ENCODE measurements at places on chromosomes 12 and 14.

GRCh38 chr12:56163533-56164344, 5.6 kb downstream of the MYL6 start:
- no peak for DNase-seq

DNA sequence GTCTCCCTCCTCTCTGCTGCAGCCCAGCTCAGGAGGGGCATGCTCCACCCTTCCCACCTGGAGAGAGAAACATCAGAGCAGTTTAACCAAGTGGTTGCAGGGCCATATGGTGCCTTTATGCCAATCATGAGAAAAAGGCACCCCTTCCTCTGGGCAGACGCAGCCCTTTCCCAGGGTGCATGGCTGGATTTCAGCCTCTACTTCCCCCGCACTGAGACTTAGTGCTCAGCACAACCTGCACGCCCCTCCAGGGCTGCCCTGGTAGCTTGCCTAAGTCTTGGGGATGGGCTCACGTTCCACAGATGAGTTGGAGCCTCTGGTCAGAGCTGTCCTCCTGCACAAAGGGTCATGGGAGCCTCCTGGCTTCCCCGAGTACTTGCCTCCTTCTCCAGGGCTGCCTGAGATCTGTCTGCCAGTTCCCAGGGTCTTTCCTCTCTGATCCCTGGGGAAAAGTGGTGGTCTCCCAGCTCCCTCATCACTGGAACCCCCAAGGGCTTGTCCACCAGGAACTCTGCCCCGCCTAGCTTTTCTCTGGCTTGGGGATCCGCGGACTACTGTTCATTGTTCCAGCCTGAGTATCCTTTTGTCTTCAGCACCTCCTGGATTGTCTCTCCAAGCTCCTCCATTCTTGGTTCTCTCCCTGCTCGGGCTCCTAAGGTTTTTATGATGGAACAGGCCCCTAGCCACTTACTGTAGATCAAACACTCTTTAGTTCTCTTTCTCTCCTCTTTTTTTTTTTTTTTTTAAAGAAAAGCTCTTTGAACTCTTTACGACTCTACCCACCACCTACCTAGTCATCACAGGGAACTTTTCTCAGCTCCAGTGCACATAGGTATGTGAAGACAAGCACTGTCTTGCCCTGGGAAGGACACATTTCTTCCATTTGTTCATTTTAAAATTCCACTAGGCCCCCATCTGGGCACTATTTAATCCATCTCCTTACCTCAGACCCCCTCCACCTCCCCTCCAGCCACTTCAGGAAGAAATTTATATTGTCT, 6.1 kb upstream of the KRT74 start:
- no peak for DNase-seq

GRCh38 chr14:77276295-77276935, 5.4 kb upstream of the NGB start:
- no peak for DNase-seq

- DNase-seq: no peak
Observed at GRCh38 chr12:111429828-111430432, 24.2 kb downstream of the SH2B3 start.

DNA sequence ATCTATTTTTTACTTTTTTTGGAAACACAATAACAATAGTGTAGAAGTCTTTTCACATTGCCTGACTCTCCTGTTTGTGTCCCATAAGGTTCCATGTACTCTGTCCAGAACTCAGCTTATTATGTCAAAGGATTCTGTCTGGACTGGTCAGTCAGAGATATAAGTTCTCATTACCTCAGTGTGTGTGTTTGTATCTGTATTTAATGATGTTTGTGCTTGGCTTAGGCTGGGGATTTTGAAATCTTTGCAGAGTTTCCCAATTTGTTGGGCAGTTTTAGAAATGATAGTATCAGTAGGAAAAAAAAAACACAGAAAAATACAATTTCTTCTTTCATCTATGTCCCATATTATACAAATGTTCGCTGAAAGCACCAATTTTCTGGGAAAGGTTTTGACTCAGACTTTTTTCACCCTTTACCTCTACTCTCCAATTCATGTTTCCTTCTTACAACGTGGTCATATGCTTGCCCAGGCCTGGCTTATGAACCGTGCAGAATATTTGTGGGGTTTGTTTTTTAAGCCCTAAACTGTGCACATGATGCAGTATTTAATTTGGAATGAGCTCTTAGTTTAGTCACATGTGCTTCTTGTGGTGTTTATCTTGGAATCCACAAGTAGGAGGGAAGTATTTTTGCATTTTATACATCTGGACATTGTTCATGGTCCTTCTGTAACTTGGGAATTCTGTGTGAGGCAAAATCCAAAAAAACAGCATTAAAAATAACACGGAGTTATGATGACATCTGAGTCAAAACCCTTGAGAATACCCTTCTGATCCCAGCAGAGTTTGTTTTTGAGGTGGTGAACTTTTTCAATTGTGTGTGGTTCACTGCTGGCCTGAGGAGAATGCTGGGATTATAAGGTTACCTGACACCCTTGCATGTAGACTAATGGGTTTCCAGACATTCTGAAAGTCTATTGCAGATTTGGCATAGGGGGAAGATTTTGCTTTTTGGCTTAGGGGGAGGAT, 121.2 kb downstream of the RAD51B start:
- DNase-seq: peak; percentile 44

DNA sequence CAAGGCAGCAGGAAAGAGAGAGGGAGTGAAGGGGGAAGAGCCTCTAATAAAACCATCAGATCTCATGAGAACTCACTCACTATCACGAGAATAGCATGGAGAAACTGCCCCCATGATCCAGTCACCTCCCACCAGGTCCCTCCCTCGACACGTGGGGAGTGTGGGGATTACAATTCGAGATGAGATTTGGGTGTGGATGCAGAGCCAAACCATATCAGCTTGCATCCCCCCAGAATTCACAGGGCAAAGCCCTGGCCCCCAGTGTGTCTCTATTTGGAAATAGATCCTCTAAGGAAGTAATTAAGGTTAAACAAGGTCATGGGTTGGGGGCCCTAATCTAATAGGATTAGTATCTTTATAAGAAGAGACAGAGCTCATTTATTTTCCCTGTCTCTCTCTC, 56.1 kb upstream of the TCL1A start:
- peak; percentile 30 for DNase-seq

GRCh38 chr12:18068355-18068754, 21.6 kb downstream of the RERGL start:
- no peak for DNase-seq

DNA sequence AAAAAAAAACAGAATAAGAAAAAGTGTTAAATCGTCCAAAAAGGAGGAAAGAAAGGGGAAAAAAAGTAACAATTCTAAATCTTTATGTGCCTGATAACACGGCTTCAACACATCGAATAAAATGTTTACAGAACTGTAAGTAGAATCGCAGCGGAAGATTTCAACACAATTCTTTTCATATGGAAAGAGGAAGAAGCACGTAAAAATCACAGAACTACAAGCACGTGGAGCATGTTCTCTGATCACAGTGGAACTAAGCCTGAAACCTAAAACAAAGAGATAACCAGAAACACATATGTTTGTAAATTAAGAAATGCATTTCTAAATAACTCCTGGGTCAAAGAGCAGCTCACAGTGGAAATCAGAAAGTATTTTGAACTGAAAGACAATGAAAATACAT, 8.7 kb downstream of the CLEC7A start:
- DNase-seq: no peak

DNA sequence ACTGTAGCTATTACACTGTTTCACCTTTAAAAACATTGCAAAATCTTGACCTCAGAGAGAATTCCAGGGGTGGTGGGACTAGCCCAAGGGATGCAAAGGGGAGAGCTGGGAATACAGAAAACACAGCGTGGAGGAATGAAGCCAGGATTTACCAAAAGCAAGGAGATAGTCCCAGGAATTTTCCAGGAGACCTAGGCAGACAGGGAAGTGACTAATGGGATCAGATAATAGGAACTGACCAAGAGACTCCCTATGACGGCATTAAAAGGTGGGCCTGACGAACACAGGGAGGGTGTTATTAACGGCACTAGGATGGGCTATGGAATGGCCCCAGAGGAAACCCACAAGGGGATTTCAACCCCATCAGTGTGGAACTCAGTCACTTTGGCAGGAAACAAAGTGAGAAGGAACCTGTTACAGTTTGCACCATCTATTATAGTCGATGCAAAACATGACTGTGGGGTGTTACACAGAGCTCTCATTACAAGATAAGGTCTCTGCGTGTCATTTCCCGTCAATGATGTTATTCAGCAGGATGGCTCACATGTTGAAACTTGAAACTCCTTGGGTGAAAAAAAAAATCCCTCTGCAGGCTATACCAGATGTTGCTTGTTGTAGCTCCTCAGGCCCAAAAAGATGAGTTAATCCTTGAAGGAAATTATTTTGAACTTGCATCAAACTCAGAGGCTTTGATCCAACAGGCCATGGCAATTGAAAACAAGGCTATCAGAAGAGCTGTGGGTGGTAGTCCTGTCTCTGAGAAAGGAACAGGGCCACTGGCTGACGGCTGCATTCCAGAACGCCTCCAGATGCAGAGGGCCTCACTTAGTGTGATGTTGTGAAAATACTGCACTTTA, 58.7 kb downstream of the DRAM1 start:
- DNase-seq: no peak
